ENCODE measurements at places on chromosomes 3 and 15.

DNA sequence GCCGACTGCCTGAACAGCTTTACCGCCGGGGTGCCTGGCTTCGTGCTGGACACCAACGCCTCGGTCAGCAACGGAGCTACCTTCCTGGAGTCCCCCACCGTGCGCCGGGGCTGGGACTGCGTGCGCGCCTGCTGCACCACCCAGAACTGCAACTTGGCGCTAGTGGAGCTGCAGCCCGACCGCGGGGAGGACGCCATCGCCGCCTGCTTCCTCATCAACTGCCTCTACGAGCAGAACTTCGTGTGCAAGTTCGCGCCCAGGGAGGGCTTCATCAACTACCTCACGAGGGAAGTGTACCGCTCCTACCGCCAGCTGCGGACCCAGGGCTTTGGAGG, 815 bp downstream of the SPINT1 start:
- DNase-seq: peak; percentile 14

DNA sequence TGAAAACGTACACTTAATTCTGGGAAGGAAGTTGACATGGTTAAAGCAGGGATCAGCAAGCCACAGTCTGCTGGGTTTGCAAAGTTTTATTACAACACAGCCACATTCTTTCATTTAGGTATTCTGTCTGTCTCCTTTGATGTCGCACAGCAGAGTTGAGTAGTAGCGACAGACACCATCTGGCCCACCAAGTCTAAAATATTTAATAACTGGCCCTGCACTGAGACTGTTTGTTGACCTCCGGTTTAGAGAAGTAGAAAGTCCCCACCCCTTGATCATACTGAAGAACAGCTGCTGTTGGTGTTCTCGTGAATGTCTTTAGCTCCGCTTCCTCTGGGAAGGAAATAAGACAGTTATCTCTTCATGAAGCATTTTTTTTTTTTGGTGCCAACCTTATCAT, 66.2 kb downstream of the MCTP2 start:
- DNase-seq: no peak

DNA sequence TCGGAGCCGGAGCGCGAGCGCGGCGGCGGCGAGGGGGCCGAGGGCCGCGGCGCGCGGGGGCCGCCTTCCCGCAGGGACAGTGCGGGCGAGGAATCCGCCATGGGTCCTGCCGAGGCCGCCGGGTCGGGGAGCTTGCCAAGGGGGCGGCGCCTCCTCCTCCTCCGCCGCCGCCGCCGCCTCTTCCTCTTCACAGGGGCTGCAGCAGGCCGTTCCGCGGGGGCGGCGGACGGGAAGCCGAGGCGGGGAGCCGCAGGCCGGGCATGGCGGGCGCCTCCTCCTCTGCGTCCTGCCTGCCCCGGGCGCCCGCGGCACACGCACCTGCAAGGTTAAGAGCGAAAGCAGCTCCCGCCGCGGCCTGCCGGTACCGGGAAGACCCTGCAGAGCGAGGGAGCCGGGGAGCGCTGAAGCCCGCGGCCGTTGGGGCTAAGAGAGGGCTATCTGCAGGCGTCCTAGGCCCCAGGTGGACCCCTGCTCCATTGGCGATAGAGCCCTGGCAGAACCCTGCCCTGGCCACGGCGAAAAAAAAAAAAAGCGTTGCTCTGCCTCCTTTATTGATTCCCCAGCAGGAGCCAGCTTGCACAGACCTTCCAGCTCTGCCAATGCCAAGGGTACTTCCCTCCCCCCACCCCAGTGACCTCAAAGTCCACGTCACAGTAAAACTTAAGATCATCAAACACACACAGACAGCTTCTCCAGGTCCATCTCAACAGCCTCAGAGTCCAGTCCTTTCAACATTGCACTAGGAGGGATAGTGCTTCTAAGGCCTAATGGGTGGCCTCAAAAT, at the start of gene LYSMD2:
LYSMD2 (minus strand) TSS at position 134 of the 784 bp plus-strand sequence; CDS start at position 101, 33 bp downstream.
- DNase-seq: peak; percentile 64

- DNase-seq: no peak
Observed at GRCh38 chr3:178306432-178307115, 229.7 kb upstream of the KCNMB2 start.

DNA sequence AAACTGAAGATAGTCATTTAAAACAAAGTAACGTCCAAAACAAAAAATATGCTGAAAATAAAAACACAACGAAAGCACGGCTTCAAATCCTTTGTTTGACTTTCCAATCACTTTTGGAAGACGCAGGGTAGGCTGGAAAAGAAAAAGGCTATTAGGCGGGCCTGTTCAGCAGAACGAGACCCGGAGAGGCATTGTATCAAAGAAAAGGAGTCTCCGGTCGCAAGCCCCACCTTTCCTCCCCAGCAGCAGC, 691 bp downstream of the SENP7 start:
- peak; percentile 31 for DNase-seq

DNA sequence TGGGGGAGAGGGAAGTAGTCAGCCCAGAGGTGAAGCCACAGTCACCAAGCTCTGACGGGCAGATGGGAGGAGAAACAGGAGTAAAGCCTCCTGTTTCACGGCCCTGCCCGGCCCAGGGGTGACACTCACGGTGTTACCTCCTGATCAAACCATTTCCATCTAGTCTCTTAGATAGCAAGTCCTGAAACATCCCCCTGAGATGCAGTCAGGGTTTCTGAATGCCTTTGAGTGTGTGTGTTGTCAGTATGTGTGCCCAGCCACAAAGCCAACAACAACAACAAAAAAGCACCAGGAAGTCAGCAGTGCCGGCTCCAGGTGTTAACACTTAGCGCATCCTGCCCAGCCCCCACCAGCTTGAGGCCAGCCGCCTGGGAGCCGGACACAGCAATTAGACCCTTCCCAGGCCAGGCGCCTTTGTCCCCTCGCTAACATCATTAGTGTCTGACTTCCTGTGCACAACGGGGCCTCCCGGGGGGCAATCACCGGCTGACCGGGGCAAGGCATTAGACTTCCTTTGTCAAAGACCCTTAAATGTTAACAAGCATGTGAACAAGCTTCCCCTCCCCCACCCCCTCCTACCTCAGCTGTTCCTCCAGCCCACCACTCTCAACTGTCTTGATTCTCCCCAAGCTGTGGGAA, 34.5 kb downstream of the IL17RD start:
- no peak for DNase-seq

- no peak for DNase-seq
Observed at GRCh38 chr3:195087328-195087727, 183.6 kb downstream of the XXYLT1 start.

GRCh38 chr3:134623615-134624245, 27.1 kb downstream of the KY start:
- no peak for DNase-seq

- DNase-seq: no peak
Observed at GRCh38 chr3:8938021-8938420, 25.3 kb downstream of the RAD18 start.

DNA sequence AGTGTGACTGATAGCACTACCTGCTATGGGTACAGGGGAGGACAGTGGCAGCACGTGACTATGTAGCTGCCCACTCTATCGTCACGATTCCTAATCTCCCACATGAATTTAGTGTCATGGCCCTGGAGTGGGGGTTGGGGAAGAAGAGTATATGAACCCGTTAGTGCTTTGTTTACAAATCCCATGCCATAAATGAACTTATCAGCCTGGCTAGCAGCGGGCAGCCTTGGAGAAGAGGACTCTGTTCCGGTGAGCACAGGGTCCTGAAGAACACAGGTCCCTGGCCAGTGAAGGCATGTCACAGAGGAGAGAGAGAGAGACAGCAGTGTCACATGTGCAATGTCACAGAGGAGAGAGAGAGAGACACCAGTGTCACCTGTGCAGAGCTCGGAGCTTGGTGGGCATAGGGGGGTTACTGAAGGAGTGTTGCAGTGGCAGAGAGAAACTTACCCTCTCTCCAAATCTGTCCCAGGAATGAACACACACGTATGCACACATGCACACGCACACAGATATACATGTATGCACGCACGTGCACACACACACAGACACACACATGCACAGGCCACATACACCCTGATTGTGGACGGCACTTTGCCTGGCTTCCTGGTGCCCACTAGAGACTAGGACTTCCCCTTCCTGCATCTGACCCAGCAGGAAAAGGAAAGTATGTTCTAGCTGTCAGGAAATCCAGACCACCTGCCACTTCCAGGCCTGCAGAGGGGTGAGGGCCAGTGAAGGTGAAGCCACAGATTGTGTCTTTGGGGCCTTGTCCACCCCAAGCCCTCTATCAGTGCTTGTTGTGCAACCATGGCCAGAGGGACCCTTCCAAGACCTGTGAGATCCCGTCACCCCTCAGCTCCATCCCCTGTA, 26.3 kb downstream of the ITGA11 start:
- no peak for DNase-seq

GRCh38 chr3:141914311-141914710, 37.9 kb downstream of the ATP1B3 start:
- DNase-seq: no peak

DNA sequence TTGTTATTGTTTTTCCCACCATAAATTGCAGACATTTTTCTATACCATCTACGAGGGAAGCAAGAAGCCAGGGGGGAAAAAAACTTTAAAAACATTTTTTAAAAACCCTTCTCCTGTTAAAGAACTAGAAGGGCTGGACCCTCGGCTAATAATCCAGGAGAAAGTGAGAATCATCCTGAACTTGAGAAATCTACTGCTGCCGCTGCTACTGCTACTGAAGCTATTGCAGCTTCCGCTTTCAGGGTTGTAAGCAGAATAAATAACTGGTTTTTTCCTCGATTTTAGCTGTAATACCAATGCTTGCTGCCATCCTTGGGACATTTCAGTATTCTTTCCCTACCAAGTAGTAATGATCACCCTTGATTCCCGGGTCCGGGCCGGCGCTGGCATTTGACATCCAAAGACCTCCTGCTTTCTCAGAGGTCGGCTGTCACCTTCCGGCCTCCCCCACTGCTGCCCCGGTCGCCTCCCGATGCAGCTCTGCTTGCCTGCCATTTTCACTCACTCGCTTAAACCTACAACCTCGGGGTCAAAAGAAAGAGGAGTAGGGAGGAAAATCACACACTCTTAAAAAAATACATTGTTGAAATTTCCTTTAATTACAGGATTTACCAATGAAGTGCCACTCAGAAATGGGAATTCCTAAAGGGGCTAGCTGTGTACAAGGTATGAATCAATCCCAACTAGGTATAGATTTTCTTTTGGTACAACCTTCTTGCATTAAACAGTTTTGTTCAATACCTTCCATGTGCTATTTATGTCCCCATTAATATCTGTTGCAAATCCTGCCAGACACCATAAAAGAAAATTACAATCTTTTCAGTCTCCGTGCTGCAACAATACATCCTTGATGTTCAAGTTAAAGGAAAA, 674 bp upstream of the MECOM start:
- no peak for DNase-seq

DNA sequence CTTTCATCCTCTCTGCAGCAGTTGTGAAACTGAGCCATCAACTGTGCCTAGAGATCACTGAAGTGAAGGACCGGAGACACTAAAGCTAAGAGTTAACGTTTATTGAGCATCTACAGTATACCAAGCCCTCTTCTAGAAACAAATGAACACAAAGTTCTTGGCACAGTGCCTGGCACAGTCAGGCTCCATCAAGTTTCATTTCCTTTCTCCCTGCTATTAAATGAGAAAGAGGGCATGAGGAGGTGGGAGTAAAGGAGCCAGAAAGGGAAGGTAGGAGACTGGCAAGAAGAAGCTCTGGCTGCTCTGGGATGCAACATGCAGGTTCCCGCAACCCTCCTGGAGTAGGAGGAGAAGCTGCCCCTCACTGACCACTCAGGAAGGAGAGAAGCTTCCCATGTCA, 30.6 kb downstream of the CYP19A1 start:
- DNase-seq: no peak

DNA sequence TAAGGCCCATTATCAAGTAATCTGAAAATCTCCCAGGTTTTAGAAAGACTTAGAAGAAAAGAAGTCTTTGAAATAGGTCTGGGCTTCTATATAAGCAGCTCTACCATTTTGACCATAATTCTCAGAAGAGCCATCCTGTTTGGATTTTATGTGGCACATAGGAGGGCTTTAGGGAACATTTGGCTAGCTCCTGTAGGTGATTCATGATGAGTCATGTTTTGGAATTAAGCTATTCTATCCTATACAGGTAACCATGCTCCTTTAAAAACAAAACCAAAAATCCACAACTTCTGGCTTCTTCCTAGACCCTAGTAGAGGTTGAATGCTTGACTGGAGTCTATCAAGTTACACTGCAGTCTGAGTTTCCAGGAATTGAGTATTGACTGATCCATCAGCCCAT, 8.9 kb downstream of the SST start:
- no peak for DNase-seq

- no peak for DNase-seq
Observed at GRCh38 chr3:124557433-124558232, 172.6 kb upstream of the UMPS start.

- DNase-seq: peak; percentile 43
Observed at GRCh38 chr3:113441051-113441770, at the start of gene CFAP44. TSS of gene CFAP44 (minus strand) at chr3:113441493. CDS start at chr3:113433664, 7,829 bp downstream.

DNA sequence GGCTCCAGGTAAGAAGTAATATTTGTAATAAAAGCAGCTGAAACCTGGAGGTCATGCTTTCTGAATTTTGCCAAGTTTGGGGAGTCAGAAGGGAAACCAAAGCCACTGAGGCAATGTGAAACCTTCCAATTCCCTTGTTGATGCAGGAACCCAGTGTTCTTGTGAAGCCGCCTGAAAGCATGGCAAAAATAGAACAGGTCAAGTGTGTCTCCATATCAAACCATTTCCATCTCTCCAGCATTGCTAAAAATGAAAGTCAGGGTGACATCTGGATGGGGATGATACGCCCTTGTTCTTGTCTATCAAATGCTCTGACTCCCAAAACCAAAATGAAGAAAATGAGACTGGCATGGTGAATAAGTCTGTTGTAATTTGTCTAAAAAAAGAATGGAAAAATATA, 362.5 kb downstream of the VPS13C start:
- DNase-seq: no peak

DNA sequence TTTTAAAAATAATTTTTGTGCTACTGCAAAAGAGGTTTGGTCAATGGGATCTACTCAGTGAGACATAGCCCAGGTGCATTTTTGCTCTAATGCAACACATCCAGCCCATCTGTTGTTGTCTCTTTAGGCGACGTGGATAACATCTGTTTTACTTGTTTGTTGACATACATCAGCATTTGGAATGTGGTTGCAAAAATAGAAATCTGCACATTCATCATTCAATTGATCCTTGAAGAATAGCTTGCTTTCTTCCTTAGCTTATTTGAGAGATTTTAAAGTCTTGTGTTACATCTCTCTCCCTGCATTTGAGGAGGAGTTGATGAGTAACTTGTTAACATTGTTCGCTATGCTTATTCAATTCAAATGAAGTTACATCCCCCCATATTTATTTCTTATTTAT, 1202.3 kb downstream of the NSUN3 start:
- DNase-seq: no peak

DNA sequence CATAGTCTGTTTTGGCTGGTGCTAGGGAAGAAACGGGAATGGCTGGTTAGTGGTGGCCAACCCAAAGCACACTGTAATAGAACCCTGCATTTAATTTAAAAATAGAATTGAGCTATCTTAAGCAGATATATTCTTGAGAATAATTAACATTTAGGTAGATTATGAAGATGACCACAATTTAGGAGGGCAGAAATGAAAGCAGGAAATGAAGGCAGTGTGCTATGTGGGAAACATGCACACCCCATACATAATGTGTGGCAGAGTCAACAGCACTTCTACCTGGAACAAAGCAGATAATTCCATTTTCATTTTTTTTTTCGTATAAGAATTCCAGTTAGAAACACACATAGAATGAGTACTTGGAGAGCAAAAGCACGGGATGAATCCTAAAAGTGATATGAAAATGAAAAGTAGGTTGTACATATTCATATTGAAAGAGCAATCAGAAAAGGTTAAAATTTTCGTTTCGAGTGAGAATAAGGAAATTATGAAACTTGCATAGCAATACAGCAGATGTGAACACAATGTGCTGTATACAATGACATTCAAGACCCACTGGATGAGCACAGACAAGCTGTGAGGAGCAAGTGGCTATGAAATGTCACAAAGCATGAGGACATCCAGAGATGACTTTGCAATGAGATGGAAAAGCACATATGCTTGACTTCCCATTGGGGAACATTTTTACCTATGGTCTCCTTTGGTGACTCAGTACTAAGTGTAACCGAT, 102.6 kb downstream of the TFG start:
- DNase-seq: no peak
